Stimulated activated naive CD4-positive, alpha-beta T cell (primary cell): ENCODE measurements at places on chromosomes 1 and 21.

DNA sequence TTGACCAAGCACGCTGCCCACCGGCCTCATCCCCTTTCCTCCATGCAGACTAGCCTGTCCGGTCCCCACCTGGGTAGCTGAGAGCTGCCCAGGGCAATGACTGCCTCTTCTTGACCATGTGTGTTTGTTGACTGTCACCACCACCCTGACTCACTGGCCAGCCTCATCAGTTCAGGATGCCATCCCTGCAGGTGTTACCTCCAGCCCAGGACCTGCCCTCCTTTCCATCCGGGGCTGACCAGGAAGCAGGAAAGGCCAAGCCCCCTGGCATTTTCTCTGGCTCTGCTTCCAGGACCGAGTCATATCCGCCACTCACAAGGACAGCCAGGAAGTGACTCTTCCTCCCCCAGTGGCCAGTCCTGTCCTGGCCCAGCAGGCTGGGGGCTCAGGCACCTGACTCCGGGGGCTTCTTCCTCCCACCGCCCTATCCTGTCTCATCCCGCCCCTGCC lies 17.1 kb downstream of the EPHA2 start:
- no peak for DNase-seq

DNA sequence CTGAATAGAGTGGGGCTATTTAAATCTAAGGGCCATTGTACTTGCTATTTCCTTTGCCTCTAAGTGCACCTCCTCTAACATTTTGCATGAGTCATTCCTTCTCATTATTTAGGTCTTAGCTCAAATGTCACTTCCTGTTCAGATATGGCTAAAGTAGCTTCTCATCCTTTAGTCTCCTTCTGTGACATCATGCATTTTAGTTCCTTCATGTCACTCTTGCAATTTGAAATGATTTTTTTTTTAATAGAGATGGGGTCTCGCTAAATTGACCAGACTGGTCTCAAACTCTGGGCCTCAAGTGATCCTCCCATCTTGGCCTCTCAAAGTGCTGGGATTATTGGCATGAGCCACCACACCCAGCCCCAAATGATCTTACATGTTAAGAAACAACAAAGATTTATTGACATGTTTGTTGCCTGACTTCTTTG lies 6.6 kb downstream of the TBX19 start:
- DNase-seq, result no peak

- DNase-seq, result no peak
Observed at GRCh38 chr1:243742819-243743218, 107.2 kb downstream of the AKT3 start.

- DNase-seq, result no peak
Observed at GRCh38 chr1:155133799-155134281, 1.8 kb upstream of the SLC50A1 start.

GRCh38 chr1:231147896-231148295 lies 14.0 kb upstream of the TRIM67 start:
- DNase-seq, result no peak

DNA sequence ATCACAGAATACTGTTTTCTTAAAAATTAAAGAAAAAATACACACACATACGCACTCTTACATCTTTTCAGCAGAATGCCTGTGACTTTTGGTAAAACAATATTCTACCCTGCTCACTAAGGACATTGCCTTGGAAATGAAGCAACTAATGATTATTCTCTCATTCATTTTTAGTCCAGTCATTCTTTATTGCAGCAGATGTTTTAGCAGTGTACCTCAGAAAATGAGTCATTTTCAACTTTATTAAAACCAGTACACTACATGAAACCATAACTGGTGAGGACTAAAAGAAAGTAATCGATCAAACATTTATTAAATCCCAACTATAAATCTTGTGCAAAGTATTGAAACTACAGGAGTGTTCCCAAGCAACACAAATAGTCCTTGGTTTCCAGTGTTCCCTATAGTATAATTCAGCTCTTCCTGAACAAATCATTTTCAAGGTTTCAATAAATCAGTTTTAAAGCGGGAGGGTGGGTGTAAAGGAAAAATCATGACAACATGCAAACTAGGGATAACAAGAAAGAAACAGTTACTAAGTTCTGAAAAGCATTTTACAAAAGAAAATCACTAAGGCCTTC lies 114.2 kb downstream of the ADGRL4 start:
- DNase-seq, result no peak

- DNase-seq, result no peak
Observed at GRCh38 chr1:119080586-119080985, 59.9 kb downstream of the WARS2 start.

DNA sequence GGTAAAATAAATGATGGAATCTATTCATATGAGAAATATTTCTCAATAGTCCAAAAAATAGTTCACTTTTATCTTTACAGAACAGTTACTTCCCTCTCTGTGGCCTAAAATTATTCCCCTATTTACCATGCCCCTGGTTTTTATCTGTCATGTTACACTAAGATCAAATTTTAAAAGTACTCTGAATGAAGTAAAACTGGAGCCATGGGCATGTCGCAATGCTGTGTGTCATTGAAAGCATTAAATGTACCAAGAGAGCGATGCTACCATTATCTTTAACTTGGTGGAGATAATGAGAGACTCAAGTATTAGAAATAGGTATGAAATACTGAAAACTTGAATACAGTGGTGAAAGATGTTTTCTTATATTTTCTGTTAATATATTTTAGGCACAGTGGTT lies 146.2 kb downstream of the KCNT2 start:
- no peak for DNase-seq

- DNase-seq, result no peak
Observed at GRCh38 chr1:68904477-68904876, 407.6 kb upstream of the DEPDC1 start.

- DNase-seq, result no peak
Observed at GRCh38 chr1:211581526-211581925, 2.6 kb upstream of the SLC30A1 start.

DNA sequence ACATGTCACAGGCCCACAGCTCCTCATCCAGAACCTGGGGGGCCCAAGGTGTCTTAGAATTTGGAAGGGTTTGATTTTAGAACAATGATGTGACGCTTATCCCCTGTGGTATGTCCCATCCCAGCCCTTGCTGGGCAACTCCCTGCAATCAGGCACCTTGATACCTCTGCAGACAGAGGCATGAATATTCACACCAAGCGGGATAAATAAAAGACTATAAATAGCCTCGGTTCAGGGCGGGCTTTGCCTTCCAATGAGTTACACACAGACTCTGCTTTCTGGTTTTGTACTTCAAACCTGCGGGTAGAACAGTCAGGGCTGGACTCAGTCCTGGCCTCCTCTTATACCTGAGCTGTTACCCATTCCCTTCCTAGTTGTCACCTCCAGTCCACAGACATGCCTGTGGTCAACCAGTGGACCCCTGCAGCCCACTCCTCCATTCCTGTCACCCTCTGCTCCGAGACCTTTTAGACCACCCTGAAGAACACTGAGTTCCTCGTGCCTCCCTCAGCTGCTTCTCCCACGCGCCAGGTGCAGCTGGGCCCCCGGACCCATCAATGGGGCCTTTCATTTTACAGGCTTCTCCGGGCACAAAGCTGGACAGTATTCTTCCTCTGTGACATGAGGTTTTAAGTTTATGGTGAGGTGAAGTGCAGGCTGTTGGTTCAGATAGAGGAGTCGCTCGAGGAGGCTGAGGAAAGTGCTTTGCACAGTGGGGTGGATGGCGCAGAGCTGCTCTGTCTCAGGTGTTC lies 120.1 kb upstream of the TNR start:
- DNase-seq, result no peak

DNA sequence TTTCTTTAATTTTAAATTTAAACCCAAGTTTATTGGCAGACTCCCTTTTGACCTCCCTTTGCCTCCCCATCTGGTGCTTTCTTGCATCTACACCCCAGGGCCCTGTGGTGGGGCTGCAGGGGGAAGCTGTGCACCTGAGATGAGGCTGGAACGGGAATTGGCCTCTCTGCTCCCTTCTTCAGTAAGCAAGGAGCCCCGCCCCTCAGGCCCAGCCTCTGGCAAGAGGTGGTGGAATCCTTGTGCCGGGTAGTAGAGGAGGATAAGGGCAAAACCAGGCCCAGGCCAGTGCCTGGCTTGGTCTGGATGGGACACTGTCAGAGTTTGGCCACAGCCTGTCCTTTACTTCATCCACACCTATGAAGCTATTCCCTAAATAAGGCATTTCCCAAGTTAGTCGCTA lies 25.1 kb downstream of the ATP8B2 start:
- no peak for DNase-seq

DNA sequence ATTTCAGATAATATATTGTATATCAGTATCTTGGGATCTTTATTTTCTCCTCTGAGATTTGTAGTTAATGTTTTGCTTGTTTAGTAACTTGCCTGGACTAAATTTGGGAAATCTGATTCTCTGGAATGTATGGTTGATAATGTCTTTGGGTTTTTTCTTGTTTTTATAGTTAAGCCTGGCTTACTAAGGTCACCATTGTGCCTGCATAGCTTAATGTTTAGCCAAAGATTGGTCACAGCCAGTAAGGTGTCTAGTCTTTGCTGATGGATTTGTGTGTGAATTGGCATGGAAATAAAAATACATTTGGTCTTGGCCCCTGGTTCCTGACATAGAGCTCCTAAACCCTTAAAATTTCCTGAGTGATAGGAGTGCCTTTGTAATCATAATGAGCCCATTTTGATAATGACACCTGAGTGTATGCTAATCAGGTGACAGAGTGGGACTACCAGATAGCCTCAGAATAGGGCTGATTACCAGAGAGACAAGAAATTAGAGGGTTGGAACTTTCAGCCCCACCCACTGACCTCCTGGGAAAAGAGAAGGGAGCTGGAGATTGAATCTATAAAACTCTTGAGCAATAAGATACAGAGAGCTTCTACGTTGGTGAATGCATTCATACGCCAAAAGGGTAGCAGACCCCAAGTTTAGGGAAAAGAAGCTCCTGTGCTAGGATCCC lies 47.9 kb upstream of the NUF2 start:
- no peak for DNase-seq

DNA sequence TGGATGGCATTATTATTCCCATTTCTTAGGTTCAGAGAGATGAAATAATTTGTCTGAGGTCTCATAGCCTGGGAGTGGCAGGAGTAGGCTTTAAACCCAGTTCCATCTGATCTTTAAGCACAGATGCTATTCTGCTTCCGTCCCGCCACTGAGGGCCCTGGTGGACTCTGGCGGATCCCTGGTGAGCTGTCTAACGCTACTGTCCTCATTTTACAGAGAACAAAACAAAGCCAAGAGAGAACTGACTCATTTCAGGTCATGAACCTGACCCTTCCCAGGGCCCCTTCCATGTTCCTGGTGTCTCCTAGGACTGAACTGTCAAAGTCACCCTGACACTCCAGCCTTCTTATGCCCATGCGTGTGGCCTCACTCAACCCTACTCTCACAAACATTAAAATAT lies 3.1 kb upstream of the GALE start:
- DNase-seq, result no peak

DNA sequence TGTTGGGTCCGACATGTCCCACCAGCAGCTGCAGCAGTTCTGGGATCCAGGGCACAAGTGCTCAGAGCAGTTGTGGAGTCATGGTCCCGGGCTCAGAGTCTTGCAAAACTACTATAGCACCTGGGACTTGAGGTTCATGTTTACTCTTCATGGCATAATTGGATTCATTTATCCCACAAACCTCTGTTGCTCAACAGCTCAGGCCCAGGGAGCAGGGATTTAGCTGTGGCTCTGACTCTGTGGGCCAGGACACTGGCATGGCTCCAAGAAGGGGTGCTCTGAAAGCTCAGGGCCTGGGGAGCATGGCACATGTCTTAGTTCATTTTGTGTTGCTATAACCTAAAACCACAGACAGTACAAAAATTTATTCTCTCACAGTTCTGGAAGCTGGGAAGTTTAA lies 626.7 kb upstream of the ADGRL2 start:
- no peak for DNase-seq

- DNase-seq, result no peak
Observed at GRCh38 chr1:115306146-115306545, 31.9 kb downstream of the NGF start.

DNA sequence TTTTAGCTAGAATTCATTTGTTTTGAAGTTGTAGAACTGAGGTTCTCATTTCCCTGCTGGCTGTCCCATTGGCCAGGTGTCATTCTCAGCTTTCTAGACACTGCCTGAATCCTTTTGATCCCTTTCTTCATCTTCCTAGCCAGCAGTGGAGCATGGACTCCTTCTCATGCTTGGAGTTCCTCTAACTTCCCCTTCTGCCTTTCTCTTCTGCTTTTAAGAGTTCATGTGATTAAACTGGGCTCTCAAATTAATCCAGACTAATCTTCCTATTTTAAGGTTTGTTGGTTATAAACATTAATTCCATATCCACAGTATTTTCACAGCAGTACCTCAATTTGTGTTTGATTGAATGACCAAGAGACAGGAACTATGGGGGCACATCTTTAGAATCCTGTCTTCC lies 52.3 kb downstream of the ADAMTS5 start:
- DNase-seq, result no peak

DNA sequence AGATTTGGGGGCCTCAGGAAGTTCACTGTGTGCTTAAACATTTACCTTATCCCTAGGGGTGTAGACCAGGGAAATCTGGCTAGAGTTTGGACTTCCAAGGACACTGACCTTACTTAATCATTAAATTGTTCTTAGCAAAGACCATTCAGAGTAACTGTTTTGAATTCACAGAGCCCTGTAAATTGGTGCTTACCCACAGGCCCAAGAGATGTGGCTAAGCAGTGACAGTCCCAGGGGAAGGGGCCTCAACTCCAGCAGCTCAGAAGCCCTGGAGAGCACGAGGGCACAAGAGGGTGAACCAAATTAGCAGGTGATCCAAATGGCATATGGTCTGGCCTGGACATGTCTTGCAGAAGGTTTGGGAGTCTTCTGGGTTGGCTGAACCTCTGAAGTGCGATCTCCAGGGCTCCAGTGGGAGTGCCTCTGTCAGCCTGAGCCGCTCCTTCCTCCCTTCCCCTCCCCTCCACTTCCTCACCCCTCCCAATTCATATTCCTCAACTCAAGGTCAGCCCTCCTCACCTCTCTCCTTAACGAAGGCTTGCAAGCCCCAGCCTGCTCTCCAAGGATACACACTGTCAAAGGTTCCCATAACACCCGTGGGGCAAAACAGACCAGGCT lies 4.3 kb downstream of the PAQR7 start:
- DNase-seq, result no peak

GRCh38 chr1:179087665-179088064 lies 5.8 kb downstream of the TOR3A start:
- no peak for DNase-seq

DNA sequence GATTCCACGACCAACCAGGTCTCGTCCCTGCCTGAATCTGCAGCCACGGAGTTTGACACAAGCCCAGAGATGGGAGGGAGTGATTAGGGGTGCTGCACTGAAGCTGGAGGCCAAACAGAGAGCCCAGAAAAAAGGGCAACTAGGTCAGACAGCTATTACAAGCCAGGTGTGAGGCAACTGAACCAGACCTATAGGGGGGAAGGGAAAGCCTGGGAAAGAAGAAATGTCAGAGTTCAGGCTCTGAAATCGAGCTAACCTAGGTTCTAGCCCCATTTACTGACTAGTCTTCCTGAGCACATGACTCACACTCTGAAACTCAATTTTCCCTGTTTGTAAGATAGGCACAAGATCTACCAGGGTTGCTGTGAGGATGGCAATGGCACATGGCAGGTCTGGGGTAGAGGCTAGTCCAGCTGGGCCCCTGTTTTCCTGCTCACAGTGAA lies 1.7 kb downstream of the DHCR24 start:
- DNase-seq, result no peak

GRCh38 chr1:236535662-236536161 lies 11.9 kb downstream of the LGALS8 start:
- DNase-seq, result no peak

- no peak for DNase-seq
Observed at GRCh38 chr1:44312399-44313196, 42.5 kb downstream of the ERI3 start.

- no peak for DNase-seq
Observed at GRCh38 chr1:12188115-12188514, 21.3 kb downstream of the TNFRSF1B start.
